ENCODE measurements at places on chromosomes 1 and 21. TPM values are rescaled to one million over a fixed set of nuclear protein-coding genes. Genes with fewer than 3 reads are reported as not detected.

- DNase-seq: no peak
These were observed 619.0 kb downstream of the AJAP1 start for GRCh38 chr1:5273280-5274003.

GRCh38 chr1:151680826-151681225 lies 35.8 kb downstream of the CELF3 start:
- DNase-seq: no peak

DNA sequence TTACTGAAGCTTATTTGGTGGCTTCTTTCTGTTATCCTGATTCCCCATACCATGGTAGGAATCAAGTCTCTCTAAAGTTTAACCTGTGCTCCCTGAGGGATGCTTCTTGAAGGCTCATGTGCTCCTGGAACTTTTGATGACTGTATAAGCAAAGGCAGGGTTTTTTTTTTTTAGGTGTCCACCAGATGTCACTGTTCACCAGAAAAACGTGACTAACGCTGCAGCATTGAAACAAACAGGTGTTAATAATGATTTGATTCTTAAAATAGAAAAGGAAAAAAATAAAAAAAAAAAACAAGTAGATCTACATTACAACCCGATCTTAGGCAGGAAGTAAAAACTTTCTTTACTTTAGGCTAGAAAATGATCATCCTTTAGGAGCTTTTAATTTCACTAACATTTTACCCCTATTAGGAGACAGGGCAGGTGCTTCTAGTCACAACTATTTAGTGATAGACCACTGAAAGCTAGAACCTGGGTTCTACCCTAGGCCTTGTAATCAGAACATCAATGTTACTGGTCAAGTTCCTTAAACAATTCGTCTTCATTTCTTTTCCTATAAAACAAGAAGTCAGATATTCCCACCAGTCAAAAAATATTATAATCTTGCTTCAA lies 223.0 kb downstream of the PLA2G4A start:
- DNase-seq: no peak

GRCh38 chr21:37273911-37274690 lies 7.0 kb upstream of the VPS26C start:
- no peak for DNase-seq

DNA sequence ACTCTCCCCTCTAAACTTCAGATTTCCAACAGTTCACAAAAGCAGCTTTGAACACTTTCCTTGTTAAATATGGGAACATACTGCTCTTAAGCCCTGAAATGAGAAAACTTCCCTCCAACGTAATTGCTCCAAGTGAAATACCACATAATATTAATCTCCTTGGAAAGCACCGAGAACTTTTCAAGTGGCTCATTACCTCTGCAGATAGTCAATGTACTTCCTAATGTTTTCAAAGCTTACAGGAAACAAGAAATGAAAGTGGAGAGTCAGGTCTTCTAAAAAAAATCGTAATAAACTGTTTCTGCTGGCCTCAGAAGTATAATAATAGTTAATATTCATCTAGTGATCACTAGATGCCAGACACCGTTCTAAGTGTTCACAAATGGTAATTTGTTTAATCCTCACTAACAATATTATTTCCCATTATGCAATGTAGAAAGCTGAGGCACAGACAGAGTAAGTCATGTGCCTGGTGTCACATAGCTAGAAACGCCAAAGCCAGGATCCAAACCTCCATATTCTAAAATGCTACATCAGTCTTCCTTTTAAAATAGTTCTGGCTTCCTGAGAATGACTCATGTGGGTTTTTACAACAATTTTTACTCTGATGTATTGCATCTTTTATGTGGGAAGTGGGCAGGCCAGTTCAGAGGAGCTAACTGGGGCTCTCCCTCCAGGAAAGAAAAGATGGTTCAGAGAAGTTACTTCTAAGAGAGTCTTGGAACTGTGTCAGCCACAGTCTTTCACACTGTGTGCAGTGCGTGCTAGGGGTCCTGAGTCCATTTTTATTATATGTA lies 177.2 kb downstream of the PLPPR4 start:
- DNase-seq: no peak

TMIGD3 gene
- 0.63 TPM for total RNA-seq

DNA sequence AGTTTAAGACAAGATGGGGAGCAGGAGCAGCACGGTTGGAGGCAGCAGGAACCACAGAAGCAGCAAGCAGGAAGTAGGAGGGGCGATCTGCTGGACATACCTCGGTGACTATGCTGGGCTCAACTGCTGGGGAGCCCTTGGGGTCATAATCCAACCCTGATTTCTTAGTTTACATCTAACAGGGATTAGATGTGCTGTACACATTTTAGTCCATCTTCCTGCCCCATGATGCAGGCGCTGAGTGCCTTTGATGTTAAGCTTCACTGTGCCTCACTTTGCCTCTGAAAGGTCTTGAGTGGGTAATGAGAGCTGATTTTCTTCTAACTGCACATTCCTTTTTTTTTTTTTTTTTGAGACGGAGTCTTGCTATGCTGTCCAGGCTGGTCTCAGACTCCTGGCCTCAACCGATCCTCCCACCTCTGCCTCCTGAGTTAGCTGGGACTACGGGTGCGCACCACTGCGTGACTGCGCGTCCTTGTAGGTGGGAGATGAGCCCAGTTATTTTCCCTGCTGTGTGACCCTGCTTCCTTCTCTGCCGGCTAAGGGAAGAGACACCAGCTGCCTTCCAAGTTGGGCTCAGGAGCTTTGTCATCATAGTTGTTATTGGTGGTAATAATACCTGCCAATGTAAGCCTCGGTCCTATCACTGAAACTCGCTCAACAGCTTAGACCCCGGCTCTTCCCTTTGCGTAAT lies 1.1 kb upstream of the RCAN3 start:
- no peak for DNase-seq

- no peak for DNase-seq
These were observed 48.7 kb downstream of the TTLL7 start for GRCh38 chr1:83950106-83950661.
